ENCODE measurements at places on chromosomes 2 and 18.

- no peak for DNase-seq
These were observed 287.5 kb downstream of the OSR1 start for GRCh38 chr2:19070886-19071285.

DNA sequence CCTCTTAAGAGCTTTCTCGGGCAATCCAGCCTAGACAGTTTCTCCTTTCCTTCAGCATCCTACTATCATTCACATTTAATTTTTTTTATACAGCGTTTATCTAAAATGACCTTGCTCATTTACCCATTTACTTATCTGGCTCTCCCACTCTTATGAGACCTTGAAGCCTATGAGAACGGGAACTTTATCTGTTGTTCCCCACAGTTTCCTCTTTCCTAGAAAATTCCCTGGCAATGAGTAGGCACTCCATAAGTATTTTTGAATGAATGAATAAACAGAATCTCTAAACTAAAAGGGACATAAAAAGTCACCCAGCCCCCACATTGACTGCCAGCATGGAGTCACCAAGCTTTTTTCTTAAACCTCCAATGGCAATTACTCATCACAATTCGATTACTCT, 353.2 kb downstream of the METTL4 start:
- DNase-seq = no peak

- DNase-seq = no peak
These were observed 154.0 kb upstream of the MAP3K20 start for GRCh38 chr2:172921532-172922236.

- DNase-seq = no peak
These were observed 42.1 kb downstream of the HDLBP start for GRCh38 chr2:241273210-241274020.

DNA sequence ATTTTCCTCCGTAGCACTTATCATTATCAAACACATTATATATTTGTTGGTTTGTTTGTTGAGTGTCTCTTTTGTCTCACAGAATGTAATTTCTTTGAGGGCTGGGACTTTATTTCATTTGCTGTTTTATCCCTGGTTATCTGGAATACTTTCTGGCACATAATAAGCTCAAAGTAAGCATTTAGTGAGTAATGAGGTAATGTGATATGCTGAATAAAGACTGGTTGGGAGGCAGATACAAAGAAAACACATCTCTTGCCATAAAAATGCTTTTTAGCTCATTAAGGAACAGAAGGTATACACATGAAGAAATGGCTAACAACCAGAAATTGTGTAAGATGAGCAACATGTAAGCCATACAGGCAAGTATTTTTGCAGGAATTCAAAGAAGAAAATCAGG, 1411.8 kb downstream of the LRP1B start:
- DNase-seq = no peak

GRCh38 chr2:12980817-12981216, 264.1 kb downstream of the TRIB2 start:
- no peak for DNase-seq

DNA sequence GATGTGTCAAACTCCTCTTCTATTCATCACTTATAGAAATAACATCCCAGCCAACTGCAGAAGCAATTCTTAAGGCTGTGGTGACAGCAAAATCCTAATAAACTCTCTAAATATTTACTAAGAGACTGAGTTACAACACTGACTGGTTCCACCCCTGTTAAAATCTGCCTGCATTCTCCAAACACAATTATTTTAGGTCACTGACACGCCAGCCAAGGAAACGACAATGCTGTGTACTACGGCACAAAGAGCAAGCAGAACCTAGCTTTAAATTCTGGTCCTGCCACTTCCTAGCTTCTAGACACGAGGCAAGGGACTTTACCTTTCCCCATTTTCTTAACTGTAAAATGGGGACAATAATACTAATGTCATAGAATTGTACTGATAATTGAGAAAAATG, 4.1 kb downstream of the CYRIA start:
- DNase-seq = no peak

DNA sequence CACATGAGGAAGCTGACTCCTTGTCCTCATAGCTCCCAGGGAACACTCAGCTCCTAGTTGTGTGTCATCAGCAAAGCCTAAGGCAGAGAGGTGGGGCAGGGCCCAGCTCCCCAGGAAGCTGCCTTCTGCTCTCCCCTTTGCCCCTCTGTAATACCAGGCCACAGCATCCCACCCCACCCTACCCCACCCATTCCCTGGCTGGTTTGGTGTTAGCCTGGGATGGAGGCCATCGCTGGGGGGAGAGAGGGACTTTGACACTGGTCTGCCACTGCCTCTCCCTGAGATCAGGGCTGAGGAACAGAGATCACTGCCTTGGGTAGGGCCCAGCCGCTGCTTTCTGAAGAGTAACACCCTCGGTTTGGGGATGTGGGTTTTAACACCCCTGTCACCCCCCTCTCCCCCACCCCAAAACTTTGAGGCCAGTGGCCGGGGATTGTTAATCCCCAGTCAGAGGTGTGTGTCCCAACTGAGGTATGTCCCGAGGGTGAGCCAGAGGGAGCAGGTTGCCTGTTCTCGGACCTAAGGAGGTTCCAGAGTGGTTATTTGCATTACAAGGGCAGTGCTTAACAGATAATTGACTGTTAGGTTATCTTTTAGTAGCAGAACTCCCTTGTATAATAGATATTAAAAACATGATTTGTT, 41.4 kb downstream of the TET3 start:
- peak; percentile 59 for DNase-seq

GRCh38 chr2:49702740-49703139, 548.4 kb upstream of the FSHR start:
- no peak for DNase-seq

DNA sequence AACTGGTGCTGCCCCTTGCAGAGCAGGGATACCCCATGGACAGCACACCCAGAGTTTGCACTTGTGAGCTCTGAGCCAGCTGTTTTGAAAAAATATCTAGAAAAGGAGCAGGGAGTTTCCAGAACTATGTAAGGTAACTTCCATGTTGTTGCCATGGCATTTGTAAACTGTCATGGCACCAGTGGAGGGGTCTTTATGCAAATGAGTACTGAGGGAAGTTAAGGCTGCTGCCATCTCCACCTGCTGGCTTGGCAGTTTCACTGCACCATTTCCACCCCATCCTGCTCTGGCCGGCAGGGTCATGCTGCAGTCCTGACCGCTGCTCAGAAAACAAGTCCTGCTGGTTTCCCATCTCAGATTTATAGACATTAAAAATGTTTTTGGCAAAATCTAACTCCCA, 52.3 kb upstream of the SNTG2 start:
- DNase-seq = no peak

DNA sequence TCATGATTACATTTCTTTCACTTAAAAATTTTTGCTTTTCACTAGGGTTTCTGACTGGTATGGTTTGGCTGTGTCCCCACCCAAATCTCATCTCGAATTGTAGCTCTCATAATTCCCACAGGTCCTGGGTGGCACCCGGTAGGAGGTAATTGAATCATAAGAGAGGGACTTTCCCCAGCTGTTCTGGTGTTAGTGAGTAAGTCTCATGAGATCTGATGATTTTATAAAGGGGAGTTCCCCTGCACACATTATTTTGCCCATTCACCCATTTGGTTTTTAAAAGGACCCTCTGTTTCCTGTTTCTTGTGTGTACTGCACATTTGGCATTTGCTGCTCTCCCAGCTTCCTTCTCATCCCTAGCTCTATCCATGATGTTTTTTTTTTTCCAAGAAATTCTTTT, 27.8 kb upstream of the NETO1 start:
- peak; percentile 5 for DNase-seq

DNA sequence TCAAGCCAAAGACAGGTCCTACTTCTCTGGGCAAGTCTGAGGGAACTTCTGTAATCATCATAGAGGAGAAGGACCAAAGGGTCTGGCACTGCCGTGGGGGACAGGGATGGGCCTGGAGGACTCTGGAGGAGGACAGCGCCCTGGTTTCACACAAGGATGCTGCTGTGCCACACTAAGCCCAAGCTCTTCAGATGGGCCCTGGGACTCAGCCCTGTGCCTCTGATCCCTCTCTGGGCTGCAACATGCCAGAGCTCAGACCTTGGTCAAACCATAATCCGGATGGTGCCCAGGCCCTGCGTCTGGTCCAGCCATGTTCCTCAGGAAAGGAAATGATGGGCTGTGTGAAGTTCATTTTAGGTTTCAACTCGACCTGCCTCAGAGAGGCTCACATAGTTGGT, 222.0 kb upstream of the COPS8 start:
- no peak for DNase-seq

DNA sequence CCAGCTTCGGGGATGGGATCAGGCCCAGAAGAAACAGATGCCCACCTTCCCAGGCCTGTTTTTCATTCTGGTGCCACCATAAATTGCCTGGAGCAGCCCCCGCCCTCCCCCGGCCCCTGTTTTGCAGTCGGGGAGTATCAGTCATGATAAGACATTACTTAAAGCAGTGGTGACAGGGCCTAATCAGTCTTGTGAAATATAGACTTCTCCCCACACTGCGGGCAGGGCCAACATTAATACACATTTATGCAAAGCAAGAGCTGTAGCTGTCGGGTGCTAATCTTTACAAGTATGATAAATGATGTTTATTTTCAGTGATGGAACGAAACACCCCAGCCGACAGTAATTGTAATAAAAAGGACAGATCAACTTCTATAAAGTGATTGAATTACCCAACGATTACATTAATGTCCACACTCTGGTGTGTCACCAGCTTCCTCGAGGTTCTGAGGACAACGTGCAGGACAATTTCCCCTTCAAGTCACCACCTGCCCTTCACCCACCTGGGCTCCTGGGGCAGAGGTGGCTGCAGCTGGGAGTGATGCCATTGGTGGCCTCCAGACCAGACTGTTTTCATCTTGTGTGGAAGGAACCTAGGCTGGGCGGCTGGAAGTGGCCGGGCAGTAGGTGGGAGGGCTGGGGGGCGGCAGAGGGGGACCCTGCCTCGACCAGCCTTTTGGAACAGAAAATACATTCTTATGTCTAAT, 226.0 kb downstream of the TFCP2L1 start:
- DNase-seq = no peak

DNA sequence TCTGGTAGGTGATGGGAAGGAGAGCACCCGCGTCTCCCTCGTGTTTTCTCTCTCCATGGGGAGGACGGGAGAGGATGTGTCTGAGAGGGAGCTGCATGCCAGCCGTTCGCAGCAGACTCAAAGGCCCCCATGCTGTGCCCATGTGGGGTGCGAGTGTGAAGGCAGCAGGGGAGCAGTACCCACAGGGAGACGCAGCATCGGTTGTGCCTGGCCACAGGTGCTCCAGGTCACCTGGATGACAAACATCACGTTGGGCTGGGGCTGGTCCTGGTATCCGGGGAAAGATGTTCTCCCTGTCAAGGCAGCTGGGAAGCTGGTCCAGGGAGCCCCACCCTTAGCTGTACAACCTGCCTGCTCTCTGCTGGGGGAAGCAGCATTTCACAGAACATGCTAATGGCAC, 119.5 kb upstream of the SALL3 start:
- no peak for DNase-seq

GRCh38 chr2:106339132-106339531, 129.1 kb downstream of the RGPD3 start:
- DNase-seq = no peak

DNA sequence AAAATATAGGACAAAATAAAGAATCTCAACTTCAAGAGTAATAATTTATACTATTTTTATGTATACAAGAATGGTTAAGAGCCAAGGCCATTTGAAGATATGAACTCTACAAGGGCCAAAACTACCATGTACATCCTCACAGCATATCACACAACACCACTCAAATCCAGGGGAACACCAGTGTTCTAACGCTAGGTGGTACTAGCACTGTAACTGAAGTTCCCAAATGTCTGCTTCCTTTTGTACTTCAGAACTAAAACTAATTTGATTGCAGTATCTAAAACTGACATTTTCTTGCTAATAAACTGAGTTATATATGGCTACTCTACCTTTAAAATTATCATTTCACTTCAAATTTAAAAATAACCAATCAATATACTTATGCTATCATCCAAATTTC, 47.0 kb downstream of the REV1 start:
- peak; percentile 8 for DNase-seq

DNA sequence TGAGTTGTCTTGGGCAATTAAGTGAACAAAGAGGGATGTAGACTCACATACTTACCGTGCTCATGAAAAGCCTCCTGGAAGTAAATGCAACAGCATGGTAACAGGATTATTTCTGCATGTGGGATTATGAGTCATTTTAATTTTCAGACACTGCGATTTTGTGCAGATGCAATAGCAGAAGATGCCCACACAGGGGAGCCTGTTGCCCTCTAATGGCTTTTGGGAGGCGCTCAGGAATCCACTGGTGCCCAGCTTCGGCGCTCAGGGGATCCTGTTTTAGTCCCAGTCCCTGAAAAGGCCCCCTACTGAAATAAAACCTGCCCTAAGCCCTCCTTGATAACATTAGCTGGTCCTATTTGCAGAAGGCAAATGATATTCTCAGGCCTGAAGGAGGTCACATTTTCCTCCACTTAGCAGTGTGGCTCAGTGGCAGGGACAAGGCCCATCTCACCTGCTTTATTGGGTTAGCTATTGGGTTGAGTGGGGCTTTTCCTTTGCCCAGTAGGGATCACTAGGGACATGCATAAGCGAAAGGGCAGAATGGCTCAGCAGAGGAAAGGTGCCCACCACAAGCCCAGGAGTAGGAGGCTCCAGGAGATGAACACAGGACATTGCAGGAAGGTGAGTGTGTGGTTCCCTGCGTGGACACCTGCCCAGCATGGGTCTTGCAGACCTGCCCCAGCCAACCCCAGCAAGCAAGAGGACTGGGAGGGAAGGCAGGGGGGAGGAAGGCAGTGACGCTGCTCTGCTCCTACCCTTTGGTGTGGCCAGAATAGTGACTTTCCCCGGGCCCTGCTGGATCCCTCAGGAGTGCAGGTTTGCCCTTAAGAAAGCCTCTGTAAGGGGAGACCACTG, 26.5 kb upstream of the KCNS3 start:
- peak; percentile 71 for DNase-seq

GRCh38 chr18:11035814-11036495, 113.4 kb downstream of the PIEZO2 start:
- DNase-seq = no peak
